Hippocampal formation (tissue), 2 donors: ENCODE measurements at places on chromosomes 2 and 18.

DNA sequence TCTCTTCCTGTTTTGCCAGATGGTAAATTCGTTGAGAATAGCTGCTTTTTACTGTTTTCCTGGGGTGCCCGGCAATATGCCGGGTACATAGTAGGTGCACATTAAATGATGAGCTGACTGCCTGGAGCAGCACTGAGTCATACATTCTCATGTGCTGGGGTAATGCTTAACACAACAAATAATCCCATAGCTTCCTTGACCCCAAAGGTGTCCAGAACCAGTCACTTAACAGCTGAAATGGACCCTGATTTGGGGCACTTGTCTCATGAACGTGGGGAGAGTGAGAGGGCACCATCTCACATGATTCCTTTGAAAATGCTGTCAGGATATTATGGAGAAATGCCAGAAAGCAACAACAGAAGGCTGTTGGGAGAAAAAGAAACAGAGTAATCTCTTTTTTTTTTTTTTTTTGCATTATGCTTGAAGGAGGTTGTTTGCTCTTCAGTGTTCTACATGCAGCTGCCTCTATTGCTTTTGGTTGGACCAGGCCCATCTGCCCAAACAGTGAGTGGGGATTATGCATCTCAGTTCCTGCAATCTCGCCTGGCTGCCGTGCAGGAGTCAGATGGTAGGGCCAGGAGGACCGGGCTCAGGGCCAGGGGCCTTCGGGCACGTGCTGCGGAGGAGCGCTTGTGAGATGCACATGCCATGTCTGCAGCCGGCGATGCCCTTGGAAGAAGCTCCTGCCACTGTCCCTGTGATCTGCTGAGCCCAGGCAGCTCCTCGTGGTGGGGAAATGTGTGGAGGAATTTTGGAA lies 162.1 kb downstream of the SH3RF3 start:
- DNase-seq: no peak

GRCh38 chr2:230924470-230925341 lies at the start of gene GPR55:
GPR55 (minus strand) TSS chr2:230925242; CDS start chr2:230910962, 14,280 bp downstream.
- DNase-seq: peak; percentile 56

- no peak for DNase-seq
Observed at GRCh38 chr2:20391951-20392699, 41.5 kb upstream of the PUM2 start.

DNA sequence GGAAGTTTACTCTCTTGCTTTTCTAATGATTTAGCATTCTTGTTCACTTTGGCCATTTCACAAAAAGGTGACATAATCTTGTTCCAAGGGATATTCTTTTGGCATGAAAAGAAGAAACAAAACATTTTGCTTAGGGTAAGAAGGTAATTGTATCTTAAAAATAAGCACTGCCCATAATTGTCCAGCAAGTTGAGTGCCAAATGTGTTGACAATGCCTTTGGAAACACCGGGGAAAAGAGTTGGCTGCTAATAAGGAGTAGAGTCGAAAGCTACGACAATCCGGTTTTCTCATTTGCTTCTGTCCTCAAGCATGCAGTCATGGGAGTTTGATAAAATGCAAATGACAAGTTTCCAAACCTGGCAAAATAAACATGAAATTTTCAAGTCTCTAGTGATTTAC lies 27.3 kb downstream of the ITGAV start:
- DNase-seq: no peak

DNA sequence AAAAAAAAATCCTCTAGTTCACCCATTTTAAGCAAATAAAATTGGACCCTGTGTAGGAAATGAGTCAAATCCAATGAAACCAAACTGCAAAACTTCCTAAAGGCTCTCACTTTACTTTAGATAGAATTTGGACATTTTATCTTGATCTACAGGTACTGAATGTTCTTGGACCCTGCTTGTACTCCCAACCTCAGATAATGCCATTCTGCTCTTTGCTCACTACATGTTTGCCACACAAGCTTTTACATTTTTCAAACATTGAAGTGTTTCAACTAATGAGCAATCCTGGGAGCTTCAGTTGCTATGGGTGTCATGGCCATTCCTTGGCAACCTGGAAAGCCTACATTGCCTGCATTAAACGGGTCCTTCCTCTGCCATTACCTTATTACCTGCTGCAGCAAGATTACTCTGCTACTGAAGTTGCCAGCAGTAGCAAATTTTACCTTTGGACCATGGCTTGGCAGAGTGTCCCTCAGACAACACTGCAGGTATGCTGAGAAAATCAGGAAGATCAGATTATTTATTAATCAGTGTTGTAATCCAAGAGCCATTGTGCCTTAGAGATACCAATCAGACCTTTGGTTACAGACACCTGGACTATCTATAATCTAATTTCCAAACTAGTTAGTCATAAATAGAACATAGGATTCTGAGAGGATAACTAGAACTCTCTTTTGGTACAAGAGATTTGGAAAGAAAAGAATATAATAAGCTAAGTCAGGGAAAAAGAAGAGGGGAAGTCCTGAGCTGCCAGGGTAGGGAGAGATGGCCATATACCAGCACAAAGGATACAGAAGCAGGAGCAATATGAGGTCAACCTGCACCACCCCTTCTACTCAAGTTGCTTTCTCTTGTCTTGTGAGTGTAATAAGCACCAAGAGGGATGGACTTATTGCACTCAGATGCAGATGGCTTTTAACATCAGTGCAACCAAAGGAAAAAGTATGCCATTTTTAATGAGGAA lies 293.3 kb upstream of the TFPI start:
- no peak for DNase-seq
